ENCODE measurements at places on chromosomes 5 and 9. TPM values are rescaled to one million over a fixed set of nuclear protein-coding genes. Genes with fewer than 3 reads are reported as not detected.

The C6 gene
- total RNA-seq = not detected

The TEX48 gene
- total RNA-seq = not detected

The RNF183 gene
- total RNA-seq = under 0.01 TPM

- DNase-seq = no peak
These were observed 48.4 kb upstream of the FAM240B start for GRCh38 chr9:38768351-38768761.

The GFI1B gene
- total RNA-seq = 72.4 TPM

GRCh38 chr5:1007681-1008450, 736 bp upstream of the NKD2 start:
- DNase-seq = no peak

GRCh38 chr9:95640336-95640735, 123.6 kb upstream of the PTCH1 start:
- no peak for DNase-seq

The LCN1 gene
- total RNA-seq = not detected

DNA sequence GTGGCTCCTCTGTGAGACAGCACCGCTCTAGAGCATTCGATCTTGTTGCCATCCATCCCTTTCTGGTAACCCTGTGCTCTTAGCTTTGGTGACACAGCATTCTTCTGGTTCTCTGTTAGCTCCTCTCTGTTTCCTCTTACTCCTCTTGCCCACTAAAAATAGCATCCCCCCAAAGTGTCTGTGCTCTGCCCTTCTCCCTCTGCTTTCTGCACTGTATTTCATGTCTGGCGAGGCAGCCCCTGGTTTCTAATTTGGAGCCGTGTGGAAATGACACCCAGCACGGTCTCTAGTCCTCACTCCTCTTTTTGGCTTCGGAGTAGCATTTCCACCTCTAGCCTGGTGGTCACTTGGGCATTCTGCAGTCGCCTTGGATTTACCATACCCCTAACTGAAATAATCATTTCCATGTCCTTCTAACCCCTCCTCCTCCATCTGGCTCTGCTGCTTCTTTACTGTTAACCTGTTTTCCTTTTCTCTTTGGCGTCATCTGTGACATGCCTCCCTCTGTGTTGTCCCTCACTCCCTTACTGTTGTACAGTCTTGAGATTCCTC, 23.8 kb downstream of the NPR3 start:
- DNase-seq = peak; percentile 39

The TMC1 gene
- total RNA-seq = not detected

DNA sequence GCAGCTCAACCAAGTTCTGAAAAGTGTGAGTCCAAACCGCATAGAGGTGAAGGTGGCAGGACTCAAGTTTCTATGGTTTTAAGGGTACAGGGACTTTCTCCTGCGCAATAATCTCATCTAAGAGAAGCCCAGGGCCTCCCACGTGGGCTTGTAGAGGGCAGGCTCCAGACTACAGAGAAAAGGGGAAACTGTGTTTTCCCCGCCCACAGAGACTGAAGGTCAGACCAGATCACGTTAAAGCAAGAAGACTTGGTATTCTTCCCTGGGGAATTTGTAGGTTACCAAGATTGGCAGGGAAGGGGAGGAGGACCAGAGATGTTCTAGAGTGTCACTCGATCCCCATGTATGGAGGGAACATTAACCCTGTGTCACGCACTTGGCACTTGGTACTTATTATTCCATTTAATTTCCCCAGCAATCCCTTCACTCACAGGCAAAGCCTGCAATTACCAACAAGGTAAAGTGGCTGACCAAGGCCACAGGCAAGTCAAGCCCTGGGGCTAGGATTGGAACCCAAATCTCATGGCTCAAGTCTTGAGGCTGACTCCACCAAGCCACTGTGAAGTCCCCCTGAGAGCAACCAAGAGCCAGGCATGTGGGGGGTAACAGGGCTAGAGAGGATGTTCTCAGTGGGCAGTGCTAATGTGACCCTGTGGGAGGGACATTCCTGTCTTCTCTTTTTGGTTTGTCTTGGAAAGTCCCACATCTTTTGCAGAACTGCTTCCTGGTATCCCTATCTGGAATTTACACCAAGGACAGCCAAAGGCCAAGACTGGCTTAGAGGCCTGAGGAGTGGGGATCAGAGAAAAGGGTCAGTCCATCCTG, 18.3 kb upstream of the NEK6 start:
- DNase-seq = no peak

DNA sequence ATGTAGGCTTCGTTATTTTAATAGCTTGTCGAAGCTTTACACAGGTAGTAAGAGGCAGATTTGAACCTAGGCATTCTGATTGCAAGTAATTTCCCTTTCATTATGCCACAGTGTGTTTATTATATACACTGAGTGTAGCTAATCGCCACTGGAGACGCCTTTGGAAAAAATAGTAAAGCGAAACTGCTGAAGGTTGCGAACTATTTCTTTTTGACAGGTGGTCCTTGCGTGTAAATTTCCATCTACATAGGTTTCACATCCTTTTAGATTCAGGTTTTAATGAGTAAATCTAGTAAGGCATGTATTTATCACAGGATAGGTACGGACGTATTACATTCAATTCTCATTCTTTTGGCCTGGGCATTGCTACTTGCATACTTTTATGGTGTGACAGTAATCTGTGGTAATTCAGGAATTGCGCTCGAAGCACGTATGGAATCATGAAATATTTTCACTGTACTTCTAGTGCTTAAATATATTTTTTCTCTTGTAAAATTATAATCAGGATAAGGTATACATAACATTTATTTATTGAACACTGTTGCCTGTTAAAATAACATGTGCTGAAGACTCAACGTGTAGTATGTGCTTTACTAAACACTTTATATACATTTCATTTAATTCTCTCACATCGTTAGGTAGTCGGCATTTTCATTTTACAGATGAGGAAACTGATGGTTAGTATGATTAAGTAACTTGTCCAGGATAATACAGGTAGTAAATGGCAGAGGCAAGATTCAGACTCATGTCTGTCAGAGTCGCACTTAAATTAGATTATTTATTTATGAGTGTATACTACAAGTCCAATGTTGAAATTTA, 1.8 kb downstream of the MARCHF6 start:
- no peak for DNase-seq

The PLAC8L1 gene
- not detected for total RNA-seq

GRCh38 chr5:134095887-134096589, 18.4 kb upstream of the TCF7 start:
- no peak for DNase-seq

- DNase-seq = no peak
These were observed 105.7 kb downstream of the TMEM174 start for GRCh38 chr5:73278693-73279092.

DNA sequence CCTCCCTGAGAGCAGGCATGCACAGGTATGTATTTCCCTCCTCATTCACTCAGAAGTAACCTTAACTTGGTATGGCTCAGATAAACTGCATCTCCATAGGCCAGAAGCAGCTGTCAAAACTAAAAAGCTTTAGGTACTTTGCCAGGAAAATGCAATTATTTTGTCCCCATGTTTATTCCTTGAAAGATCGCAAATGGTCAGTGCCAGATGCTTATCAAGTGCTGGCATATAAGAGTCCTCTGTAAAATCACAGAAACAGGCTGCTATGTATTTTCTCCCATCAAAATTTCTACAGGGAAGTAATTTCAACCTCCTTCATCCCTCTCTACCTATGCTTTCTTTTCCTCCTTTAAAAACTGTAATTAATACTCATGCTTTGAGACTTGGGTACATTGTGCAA, 12.7 kb downstream of the PCDHAC2 start:
- DNase-seq = no peak

The TGFBI gene
- total RNA-seq = 2.2 TPM

DNA sequence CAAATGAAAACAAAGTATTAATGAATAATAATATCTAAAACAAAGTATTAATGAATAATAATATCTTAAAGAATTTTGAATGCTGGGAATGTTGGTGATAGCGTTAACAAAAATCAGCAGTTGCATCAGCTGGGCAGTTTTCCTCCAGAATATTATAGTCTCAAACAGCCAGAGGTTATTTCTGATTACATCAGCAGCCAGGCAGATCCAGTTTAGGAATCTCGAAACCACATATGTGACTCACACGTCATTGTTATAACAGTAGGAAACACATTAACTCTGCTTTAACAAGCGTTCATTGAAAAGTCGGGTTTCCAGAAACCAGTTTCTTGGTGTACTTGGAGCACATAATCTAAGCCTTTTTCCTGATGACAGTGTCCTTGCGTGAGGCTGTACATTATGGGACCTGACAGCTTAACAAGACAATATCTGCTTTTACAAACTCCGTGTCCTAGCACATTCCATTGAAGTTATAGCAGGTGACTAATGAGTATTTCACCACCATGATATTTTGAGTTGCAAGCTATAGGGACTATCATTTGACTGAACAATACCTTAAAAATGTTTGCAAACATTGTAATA, 559.5 kb upstream of the KLF4 start:
- no peak for DNase-seq

The FASTKD3 gene
- 4.6 TPM for total RNA-seq

DNA sequence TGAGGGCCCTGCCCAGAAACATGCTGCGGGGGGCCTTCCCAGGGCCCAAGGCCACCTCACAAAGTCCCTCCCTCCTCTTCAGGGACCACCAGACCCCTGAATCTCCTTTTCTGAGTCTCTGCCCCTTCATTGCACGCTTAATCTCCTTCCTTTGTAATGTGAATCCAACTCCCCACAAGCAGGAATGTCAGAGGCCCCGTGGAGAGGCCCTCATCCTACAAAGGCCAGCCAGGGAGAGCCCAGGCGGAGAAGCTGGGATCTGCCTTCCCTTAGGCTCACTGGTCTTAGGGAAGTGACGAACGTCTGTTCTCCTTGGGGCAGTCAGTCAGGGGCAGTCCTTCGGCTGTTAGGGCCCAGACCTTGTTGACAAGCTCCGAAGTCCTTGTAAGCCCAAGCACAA, 2.3 kb downstream of the SMIM33 start:
- DNase-seq = no peak

GRCh38 chr5:30878296-30878695, 315.2 kb upstream of the CDH6 start:
- DNase-seq = no peak

DNA sequence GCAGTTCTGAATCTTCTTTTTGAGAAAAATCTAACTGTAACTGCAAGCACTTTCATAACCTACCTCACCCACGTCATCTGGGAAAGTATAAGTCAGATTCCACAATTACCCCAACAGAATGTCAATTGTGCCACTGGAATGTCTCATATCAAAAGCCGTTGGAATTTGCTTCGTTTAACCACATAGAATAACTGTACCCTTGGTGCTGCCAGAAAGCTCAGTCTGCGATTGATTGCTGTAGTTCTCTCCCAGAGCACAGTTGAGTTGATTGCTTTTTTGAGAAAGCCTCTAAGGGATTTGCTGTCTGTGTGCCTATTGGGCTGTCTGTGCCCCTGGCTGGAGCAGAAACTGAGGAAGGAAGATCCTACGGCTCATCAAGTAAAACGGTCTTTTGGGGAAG, 583.6 kb downstream of the TMEM38B start:
- DNase-seq = no peak

DNA sequence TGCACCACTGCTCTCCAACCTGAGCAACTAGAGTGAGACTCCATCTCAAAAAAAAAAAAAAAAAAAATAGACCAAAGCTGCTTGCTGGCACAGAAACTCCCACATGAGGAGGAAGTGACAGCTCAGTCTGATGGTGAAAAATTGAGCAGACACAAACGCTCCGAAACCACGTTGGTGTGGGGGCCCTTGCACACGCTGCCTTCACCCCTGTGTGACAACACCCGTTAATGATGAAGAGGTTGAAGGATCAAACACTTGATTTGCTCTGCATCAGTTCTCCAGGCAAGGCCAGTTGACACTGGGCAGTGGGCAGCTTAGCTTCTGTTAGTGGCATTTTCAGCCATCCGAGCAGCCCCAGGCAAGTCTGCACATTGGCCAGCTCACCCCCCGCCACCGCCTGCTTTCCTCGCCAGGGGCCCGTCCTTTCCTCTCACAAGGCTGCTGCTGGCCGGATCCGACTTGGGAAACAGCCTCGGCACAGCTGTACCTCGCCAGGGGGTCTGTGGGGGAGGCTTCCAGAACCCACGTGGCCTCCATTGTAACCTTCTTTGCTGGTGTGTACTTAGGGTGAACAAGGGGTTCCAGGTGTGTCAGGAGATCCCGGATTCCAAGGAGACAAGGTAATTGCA, 79.8 kb downstream of the COL27A1 start:
- DNase-seq = peak; percentile 10

The DCAF12 gene
- 21.3 TPM for total RNA-seq

- DNase-seq = no peak
These were observed 58.7 kb downstream of the DPYSL3 start for GRCh38 chr5:147451193-147451592.

- peak; percentile 32 for DNase-seq
These were observed 766.2 kb downstream of the PTPRD start for GRCh38 chr9:9846557-9846956.

- no peak for DNase-seq
These were observed 153.4 kb downstream of the HSPA4 start for GRCh38 chr5:133205204-133205603.

GRCh38 chr9:35820076-35820475, 5.2 kb upstream of the HINT2 start:
- DNase-seq = no peak

GRCh38 chr5:98772415-98773213, 849 bp upstream of the RGMB start:
- no peak for DNase-seq

DNA sequence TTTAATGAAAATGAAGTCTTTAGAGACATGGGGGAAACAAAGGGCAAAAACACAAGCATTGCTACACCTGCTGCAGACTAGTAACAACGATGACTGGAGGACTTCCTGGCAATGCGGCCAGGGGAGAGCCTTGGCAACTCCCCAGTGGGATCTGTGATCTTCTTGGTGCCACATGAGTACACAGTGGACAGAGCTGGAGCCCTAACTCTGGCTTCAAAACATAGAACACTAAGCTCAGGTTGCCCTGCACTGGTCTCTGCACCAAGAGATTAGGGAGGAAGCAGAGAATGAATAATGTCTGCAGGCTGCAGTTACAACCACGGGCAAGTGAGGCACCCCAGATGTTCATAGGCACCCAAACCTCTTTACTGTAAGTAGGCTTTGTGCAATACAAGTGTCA, 91.1 kb downstream of the MRPS27 start:
- DNase-seq = no peak

DNA sequence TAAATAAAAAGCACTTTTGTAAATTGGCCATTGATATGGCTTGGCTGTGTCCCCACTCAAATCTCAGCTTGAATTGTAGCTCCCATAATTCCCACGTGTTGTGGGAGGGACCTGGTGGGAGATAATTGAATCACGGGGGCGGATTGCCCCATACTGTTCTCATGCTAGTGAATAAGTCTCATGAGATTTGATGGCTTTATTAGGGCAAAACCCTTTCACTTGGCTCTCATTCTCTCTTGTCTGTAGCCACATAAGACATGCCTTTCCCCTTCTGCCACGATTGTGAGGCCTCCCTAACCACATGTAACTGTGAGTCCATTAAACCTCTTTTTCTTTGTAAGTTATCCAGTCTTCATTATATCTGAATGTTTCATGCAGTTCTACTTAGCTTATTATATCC, 153.2 kb downstream of the TARS1 start:
- DNase-seq = no peak

Measured in hematopoietic multipotent progenitor cell (in vitro differentiated cells).